Activated naive CD4-positive, alpha-beta T cell treated with Interleukin-2 at 50 U/mL for 16 hours (primary cell): ENCODE measurements at places on chromosomes 16 and 17.

DNA sequence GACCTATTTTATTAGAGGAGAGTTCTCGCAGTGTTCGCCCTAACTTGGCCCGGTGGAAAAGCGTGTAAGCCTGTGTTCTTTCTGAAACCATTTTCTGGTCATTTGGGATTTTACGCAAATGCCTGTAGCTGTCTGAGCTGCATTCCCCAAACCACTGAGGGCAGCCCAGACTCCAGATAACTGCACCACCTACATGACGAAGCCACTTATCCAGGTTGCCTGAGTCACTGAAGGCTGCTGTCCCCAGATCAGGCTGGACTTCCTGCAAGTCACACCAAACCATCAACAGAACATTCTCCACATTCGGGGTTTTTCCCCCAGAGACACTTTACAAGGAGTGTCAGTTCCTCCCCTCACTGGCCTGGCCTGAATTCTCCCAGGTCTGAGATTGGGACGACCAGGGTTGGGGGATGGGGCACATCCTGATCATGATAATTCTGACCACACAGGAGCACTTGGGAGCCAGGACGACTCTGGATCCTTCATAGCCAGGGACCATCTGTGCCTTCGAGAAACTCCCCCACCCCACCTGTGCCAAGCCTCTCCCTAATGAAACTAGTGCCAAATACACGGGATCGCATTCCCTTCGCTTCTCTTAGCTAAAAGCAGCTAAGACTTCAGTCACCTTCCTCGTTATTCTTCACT lies 2.3 kb downstream of the RPRML start:
- no peak for DNase-seq

DNA sequence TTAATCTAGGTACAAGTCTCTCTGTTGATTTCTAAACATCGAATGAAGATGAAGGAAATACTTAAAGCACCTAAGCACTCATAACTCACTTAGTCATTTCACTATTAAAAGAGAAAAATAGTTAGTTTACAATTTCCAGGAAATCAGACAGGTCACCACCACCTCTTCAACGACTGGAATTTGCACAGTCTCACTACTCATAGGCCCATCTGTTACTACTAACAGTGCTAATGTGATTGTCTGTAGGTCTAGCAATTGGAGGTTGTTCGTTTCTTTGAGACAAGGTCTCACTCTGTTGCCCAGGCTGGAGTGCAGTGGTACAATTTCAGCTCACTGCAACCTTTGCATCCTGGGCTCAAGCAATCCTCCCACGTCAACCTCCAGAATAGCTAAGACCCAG lies 444.6 kb downstream of the MAF start:
- no peak for DNase-seq

- no peak for DNase-seq
Measured at GRCh38 chr17:33262266-33263123, 30.6 kb downstream of the ASIC2 start.

DNA sequence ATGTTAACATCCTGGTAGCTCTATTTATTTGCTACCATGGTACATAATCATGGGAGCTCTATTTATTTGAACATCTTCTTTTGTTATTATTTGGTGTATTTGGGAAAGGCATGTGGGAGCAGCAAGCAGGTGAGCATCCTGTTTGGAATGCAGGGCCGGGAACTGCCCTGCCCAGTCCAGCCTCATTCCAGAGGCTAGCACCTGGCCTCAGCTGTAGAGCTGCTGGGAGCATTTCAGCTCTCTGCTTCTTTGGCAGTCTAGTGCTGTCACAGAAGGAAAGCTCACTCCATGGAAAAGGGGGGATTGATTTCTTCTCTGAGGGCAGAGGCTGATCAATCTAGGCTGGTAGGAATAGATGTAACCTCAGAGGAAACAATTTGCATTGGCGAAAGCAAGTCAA lies 112.5 kb downstream of the WWOX start:
- DNase-seq, result no peak

DNA sequence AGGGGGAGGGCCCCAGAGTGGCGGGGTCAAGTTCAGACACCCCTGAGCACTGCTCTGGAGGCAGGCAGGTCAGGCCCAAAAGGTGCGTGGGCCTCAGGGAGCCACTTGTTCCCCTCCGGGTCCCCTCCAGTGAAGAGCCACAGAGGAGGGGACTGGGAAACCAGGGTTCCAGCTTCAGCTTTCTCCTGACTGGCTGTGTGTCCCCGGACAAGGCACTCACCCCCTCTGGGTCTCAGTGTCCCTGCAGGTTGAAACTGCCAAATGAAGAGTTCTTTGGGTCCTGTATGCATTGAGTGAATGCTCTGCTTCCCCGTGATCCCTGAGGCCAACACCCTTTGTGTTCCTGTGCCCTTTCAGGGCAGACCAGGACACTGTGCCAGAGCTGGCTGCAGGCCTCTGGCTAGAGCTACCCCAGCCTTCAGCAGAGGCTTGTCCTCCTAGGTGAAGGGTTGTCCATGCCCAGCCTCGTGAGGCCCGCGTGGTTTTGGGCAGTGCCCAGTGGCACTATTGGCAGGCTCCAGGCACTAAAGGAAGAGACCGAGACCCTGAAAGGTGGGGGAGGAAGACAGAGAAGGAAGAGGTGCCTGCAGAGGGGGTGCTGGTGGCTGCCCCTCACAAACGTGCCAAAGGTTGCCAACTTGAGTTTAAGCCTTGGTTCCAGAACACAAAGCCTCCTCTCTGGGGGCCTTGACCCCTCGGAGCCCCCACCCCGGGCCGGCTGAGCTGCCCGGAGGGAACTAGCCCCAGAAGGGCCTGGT lies 13.3 kb upstream of the WNT3 start:
- DNase-seq, result no peak

DNA sequence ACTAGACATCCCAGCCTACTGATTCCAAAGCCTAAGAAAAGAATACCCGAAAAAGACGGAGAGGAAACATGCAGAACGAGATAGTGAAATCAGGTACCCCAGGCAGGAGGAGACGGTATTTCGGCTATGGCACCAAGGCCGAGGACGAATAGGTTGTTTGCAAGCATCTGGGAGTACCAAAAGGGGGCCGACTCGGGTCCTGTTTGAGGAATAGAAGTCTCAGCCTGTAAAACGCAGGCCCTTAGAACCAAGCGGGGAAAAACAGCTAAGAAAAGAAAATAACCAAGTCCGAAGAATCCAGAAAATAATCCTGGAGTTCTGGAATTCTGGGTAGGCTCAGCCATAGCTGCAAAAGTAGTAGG lies 537 bp downstream of the SLC35B1 start:
- peak; percentile 50 for DNase-seq

DNA sequence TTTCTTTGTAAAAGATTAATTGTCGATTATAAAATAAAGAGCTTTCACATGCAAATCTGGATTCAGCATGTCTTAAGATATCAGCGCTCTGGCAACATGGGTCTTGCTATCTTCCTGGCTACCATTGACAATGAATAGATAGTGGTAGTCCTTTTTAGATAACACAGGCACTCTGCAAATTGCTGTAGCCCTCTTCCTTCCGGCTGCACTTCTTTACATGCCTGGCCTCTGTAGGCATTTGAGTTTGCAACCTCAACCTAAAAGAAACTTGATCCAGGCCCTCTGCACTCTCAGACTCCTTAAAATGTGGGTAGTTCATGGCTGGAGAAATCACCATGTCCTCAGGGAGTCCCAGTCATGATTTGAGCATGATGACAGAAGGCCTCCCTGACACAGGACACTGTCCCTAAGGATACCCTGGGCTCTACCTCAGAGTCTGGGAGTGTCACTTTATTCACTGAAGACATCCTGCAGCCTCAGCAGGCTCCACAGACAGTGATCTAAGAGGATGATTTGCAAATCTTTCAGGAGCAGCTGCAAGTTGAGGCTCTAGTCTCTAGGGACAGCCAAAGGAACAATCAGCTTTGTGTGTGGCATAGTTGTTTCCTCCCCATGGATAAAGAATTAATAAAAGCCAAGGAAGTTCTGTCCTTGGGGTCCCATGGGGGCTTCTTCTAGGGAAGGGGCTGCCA lies 529.4 kb downstream of the RBFOX1 start:
- no peak for DNase-seq

- DNase-seq, result peak; percentile 82
Measured at GRCh38 chr17:61412143-61412859, 12.7 kb downstream of the TBX2 start.

GRCh38 chr17:48616717-48617470 lies 1.8 kb upstream of the HOXB8 start:
- no peak for DNase-seq

- DNase-seq, result no peak
Measured at GRCh38 chr16:29698484-29699323, 19.7 kb downstream of the QPRT start.

DNA sequence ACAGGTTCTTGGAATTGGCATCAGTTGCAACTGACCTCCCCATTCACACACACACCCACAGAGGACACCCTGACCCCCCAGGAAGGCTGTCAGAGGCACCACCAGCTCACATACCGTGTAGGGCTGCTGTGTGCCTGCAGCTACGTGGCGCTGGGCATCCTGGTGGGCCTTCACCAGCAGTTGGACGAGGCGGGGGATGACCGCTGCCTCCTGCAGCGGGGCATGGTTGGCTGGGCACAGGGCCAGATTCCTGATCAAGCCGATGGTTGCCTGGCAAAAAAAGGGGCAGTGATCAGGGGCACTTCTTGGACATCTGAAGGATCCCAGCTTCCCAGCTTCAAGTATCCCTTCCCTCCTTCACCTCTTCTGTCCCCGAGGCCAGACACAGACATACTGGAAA lies 24.2 kb upstream of the HAP1 start:
- no peak for DNase-seq

- DNase-seq, result peak; percentile 12
Measured at GRCh38 chr16:75012380-75013081, 13.7 kb downstream of the ZNRF1 start.

DNA sequence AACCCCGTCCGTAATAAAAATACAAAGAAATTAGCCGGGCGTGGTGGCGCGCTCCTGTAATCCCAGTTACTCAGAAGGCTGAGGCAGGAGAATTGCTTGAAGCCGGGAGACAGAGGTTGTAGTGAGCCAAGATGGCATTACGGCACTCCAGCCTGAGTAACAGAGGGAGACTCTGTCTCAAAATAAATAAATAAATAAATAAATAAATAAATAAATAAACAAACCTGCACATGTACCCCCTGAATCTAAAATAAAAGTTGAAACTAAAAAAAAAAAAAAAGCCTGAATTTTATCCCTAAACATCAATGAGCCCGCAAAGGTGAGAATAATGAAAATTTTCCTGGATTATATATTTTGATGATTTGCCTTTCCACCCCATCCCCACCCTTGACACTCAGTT lies 124.7 kb downstream of the CDH11 start:
- no peak for DNase-seq

GRCh38 chr16:73433731-73434307 lies 385.9 kb upstream of the ZFHX3 start:
- DNase-seq, result no peak

DNA sequence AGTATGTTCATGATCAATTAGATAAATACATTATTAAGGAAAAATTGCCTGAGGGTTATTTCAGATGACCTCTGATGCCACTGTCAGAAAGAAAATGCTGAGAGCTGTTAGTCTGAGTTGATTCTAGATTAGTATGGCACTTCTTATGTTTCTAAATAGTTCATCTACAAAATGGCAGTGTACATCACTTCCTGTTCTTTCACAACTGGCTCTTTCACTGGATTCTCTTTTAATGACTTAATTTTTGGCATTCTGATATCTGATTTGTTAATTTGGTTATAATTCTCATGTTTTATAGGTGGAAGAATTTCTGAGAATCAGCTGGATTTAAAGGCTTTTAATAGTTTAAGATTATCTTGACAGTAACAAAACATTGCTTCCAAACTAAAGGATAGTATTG lies 3.3 kb downstream of the TAOK1 start:
- DNase-seq, result no peak

- DNase-seq, result no peak
Measured at GRCh38 chr17:1035546-1036170, 38.7 kb downstream of the TIMM22 start.

DNA sequence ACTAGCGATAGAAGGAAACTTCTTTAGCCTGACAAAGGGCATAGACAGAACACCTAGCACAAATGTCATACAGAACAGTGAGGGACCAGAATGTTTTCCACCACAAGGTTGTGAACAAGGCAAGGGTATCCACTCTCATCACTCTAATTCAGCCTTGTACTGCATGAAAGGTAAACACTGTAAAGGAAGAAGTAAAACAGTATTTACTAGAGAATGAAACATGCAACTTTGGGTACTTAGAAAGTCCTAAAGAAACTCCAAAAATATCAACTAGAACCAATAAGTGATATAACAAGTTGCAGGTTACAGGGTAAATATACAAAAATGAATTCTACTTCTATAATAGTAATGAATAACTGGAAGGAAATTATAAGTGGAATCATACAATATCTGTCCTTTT lies 32.2 kb downstream of the BRIP1 start:
- no peak for DNase-seq

DNA sequence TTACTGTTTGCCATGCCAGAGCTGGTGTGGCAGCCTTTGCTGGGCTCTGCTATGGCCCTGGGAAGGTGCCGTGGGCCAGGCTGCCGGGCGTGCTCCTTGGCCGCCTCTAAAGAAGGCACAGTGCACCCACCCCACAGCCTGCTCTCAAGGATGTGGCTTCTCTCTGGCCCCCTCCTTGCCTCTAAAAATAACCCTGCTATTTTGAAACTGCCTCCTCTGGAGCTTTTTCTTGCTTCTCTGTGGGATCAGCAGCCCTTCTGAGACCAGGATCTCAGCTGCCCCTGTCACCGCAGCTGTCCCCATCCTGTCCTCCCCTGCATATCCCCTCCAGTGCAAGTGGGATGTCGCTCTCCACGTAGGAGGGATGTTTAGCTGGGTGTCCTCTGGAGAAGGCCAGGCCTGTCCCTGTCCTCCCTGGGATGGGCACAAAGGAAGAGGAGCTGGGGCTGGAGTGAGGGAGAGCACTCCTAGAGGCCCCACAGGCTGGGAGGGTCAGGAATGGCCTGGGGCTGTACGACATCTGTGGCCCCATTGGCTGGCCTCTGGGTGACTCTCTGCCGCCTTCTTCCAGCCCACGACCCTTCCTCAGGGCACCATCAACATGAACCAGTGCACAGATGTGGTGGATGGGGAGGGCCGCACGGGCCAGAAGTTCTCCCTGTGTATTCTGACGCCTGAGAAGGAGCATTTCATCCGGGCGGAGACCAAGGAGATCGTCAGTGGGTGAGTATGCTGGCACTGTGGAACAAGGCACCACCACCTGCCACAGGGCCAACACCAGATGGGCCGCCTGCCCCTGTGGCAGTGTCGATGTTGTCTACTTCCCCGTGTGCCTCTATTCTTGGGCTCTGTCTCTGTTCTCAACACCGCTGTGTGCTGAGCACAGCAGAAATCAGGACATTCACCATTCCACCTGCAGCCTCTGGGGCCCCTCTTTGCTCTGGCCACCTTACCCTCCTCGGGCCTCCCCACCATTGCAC lies 79.7 kb downstream of the PLD6 start:
- DNase-seq, result no peak

DNA sequence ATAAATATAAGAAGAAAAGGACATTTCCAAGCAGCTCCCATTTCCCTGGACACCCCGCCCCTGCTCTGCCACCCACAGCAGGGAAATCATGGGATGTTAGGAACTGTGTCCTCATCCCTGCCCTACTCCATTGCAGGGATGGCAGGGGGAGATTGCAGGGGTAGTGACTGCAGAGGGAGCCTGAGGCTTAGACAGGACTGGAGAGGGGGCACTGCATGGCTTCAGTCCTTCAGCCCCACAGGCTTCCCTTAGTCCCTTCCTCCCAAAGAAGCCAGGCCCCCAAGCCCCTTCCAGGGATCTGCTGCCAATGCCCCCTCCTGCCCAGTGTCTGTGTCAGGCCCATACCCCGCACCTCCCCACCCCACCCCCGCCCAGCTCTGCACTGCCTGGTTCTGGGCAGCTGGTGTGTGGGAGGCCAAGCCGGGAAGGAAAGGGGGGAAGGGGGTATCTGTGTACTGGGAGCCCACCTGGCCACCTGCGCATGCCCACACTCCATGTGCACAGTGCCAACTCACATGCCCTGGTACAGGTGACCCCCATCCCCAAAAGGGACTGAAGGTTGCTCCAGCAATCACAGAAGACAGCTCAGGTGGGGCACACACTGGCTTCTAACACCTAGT lies 3.3 kb downstream of the RUNDC3A start:
- no peak for DNase-seq
